ENCODE measurements at places on chromosomes 1 and 21.

DNA sequence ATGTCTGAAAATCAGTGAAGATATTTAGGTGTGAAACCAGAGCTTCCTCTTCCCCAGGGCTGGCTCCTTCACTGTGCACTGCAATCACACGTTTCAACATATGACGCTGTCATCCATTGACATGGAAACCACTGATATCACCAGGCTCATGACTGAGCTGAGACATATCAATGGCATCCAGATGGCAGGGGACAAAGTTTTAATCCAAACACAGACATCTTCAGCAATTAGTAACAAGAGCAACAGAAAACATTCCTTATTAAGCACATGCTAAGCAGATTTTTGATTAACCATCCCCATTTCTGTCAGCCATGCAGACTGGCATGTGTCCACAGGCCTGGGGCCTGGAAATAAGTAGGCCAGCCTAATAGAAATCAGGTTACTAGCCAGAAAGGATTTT is 108.0 kb upstream of the ADAR start:
- no peak overlapping the region for H3K4me3 ChIP-seq
- H3K27me3 ChIP-seq: no peaks in the 10 kb centered on the region
- no peaks in the 10 kb centered on the region for H3K4me1 ChIP-seq
- no peak overlapping the region for H3K27ac ChIP-seq

DNA sequence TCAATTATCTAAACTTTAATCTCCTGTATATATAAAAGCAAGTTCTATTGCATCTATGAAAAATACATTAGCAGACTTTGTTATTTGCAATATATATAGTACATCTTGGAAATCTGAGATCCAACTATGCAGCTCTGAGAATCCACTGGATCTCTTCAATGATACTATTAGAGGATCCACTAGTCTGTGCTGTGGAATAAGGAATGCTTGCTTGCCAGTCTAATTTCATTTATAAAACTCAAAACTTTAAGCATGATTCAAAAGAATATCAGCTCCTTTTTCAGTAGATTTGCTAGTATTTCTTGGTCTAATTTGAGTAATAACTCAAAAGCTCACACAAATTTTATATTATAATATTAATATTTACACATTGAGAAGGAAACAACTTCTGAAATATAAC is 115.1 kb downstream of the SPATA6 start:
- DNase-seq: no peak
- no peaks in the 10 kb centered on the region for H3K4me1 ChIP-seq
- no peaks in the 10 kb centered on the region for H3K27me3 ChIP-seq
- no peak overlapping the region for H3K4me3 ChIP-seq
- H3K27ac ChIP-seq: no peak overlapping the region

DNA sequence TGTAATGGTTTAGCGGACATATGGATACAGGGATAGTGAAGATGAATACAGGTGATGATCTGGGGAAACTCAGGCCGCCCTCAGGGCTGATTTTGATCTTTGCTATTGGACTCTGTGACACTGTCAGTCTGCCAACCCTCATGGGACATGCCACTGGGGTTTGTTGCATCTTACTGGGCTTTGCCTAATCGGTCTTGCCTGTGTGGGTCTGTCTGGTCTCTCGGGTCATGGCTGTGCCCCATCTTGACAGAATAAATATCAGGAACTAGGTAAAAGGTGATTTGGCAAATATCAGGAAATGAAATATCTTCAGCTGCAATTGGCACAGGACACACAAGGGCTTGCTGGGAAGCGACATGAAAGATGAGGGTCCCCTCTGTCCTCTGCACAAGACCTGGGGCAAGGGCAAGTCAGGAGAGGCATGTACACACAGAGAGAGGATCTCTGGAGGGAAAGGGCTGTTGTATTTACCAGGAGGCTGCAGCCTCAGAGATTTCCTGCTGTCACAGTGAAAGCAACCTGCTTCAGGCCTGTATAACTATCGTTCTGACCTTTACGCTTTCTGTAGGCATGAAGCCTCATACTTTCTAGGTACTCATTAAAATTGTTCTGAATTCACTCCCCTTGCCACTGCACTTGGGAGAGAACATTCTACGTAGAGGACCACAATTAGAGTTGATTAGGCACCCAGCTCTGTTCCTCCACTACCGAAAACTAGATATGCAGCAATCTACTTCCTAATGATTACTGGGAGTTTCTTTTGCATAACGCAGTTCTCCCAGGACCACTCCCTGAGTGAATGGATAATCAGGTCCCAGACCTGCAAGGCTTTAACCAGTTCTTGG is 52.0 kb upstream of the GADD45A start:
- H3K4me3 ChIP-seq: no peak overlapping the region
- no peak for DNase-seq
- H3K36me3 ChIP-seq: no peaks in the 10 kb centered on the region
- no peaks in the 10 kb centered on the region for H3K4me1 ChIP-seq

DNA sequence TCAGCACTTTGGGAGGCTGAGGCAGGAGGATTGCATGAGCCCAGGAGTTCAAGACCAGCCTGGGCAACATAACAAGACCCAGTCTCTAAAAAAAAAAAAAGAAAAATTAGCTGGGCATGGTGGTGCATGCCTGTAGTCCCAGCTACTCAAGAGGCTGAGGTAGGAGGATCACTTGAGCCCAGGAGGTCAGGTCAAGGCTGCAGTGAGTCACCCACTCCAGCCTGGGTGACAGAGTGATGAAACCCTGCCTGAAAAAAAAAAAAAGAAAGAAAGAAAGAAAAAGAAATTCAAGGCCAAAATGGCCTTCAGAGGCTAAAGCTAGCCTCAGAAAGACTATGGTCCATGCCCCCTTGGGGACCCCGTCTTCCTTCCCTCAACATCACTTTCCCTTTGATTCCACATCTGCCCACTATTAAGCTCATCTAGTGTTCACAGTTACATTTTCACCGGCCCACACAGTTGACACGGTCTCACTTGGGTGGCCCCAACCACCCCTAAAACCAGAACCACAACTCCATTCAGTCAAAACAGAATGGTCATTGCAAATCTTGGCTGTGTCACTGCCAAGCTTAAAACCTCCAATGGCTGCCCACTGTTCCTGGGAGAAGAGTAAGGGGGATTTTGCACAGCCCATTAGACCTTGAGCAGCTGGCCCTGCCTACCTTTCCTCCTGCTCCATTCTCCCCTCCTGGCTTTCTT is 2.1 kb upstream of the CAPN8 start:
- no peaks in the 10 kb centered on the region for H3K36me3 ChIP-seq
- no peak overlapping the region for H3K27ac ChIP-seq
- peaks cover 12% of the 10 kb centered on the region for H3K4me1 ChIP-seq
- H3K4me3 ChIP-seq: no peak overlapping the region
- H3K27me3 ChIP-seq: no peaks in the 10 kb centered on the region

- no peak overlapping the region for H3K27ac ChIP-seq
- H3K4me1 ChIP-seq: peaks cover 12% of the 10 kb centered on the region
- H3K4me3 ChIP-seq: no peak overlapping the region
- no peak for DNase-seq
- H3K36me3 ChIP-seq: no peaks in the 10 kb centered on the region
Observed at GRCh38 chr1:196405839-196406238, 202.4 kb downstream of the KCNT2 start.

GRCh38 chr1:156140879-156141707 is 12.3 kb upstream of the SEMA4A start:
- H3K27me3 ChIP-seq: no peaks in the 10 kb centered on the region
- H3K36me3 ChIP-seq: peaks cover 42% of the 10 kb centered on the region
- DNase-seq: no peak
- H3K4me1 ChIP-seq: peaks cover 6% of the 10 kb centered on the region
- no peak overlapping the region for H3K27ac ChIP-seq

DNA sequence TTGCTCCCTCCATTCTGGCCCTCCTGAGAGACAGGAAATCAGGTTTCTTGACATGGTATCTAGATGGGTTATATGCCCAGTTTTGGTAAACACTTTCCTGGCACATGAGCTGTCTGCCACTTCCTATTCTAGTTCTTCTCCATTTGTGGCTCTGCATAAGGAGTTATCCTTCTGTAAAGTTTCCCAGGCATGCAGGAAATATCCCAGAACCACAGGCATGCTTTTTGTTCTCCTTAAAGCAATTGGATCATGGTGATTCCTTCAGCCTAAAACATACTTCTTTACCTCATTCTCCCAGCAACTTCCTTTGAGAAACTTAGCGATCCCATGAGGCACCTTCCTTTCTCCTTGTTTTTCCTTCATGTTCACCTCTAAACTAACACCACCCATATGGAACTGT is 199.8 kb downstream of the CRB1 start:
- no peak overlapping the region for H3K27ac ChIP-seq
- H3K27me3 ChIP-seq: no peaks in the 10 kb centered on the region
- H3K4me3 ChIP-seq: no peak overlapping the region
- H3K36me3 ChIP-seq: no peaks in the 10 kb centered on the region
- no peaks in the 10 kb centered on the region for H3K4me1 ChIP-seq

DNA sequence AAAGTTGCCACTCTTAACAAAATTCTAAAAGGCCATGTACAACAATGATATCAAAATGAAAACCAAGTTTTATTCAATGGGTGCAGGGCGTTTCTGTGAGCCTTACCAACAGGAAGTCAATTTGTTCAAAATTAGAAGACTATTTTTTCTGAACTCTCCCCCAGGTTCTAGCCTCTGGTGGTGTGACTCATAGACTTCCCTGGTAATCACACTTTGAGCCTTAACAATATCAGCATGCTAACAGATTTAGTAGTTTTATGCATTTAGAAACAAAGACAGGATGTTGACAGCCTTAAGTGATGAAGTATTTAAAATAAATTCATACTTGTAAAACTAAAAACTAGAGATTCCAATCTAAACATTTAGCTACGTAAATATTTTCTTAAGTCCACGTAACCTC is 88.4 kb downstream of the LRRC8C start:
- no peaks in the 10 kb centered on the region for H3K27me3 ChIP-seq
- DNase-seq: no peak
- no peaks in the 10 kb centered on the region for H3K36me3 ChIP-seq
- no peak overlapping the region for H3K4me3 ChIP-seq
- peaks cover 47% of the 10 kb centered on the region for H3K4me1 ChIP-seq

DNA sequence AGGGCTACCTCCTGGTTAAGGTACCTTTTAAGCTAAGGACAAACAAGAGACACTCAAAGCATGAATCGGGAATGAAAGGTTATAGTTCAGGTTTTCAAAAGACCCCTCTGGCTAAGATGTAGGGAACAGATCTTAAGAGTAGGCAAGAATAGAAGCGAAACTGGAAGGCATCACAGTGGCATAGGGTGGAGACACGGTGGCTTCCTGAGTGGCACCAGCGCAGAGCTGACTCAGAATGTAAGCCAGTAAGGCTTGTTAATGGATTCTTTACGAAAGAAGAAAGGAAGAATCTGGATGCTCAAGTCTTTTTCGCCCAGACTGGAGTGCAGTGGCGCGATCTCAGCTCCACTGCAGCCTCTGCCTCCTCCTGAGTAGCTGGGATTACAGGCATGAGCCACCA is 21.2 kb downstream of the PADI6 start:
- H3K4me3 ChIP-seq: no peak overlapping the region
- no peak for DNase-seq

GRCh38 chr1:246157516-246157915 is 349.6 kb downstream of the SMYD3 start:
- H3K4me1 ChIP-seq: peaks cover under 1% of the 10 kb centered on the region
- no peaks in the 10 kb centered on the region for H3K36me3 ChIP-seq
- H3K27me3 ChIP-seq: no peaks in the 10 kb centered on the region
- no peak overlapping the region for H3K4me3 ChIP-seq

- no peaks in the 10 kb centered on the region for H3K27me3 ChIP-seq
- H3K4me1 ChIP-seq: no peaks in the 10 kb centered on the region
- H3K4me3 ChIP-seq: no peak overlapping the region
- DNase-seq: no peak
Observed at GRCh38 chr1:81157686-81158085, 643.0 kb upstream of the ADGRL2 start.

DNA sequence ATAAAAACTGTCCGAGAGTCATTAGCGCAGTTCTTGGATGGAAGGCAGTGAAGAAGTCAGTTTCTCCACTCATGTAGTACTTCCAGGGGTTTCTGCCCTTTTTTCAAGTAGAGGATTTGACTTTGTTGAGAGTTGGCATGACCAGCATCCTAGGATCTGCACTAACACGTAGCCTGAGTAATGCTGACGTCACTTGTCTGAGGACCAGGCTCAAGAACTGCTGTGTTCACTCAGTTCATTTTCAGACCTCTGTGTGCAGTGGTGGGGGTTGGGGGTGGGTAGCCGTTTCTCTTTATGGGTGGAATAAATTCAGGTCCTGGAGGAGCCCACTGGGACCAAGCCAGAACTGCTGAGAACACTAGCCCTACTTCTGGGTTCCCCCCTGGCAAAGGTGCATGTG is 53.3 kb downstream of the MRPS6 start:
- H3K27me3 ChIP-seq: no peaks in the 10 kb centered on the region
- H3K27ac ChIP-seq: no peak overlapping the region
- peaks cover 4% of the 10 kb centered on the region for H3K36me3 ChIP-seq
- H3K4me1 ChIP-seq: peaks cover 15% of the 10 kb centered on the region
- no peak overlapping the region for H3K4me3 ChIP-seq
- DNase-seq: no peak

DNA sequence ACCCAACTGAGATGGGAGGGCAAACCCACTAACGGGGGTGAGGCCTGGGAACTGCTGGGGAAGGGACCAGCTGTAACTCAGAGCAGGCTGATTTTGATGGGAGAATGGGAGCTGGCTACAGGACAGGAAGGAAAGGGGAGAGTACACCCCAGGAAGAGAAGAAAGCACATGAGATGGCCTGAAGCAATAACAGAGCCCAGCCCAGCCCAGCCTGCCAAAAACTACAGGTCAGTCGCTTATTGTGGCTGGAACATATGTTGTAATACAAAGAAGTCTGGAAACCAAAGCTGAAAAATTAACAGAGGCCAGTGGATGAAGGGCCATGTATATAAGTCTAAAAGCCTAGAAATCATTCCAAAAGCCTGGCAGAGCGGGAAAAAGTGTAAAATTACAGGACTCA is 1.6 kb downstream of the ITLN2 start:
- no peaks in the 10 kb centered on the region for H3K36me3 ChIP-seq
- H3K4me3 ChIP-seq: no peak overlapping the region
- H3K27me3 ChIP-seq: no peaks in the 10 kb centered on the region
- no peaks in the 10 kb centered on the region for H3K4me1 ChIP-seq
- no peak for DNase-seq

GRCh38 chr21:17082843-17083483 is 429.9 kb upstream of the CXADR start:
- no peak overlapping the region for H3K4me3 ChIP-seq
- H3K36me3 ChIP-seq: no peaks in the 10 kb centered on the region
- no peak for DNase-seq
- no peaks in the 10 kb centered on the region for H3K27me3 ChIP-seq
- no peak overlapping the region for H3K27ac ChIP-seq

- no peak overlapping the region for H3K4me3 ChIP-seq
- H3K27me3 ChIP-seq: no peaks in the 10 kb centered on the region
- H3K27ac ChIP-seq: no peak overlapping the region
Observed at GRCh38 chr1:110637475-110637874, 31.3 kb upstream of the KCNA2 start.

GRCh38 chr21:41397471-41397891 is 28.6 kb upstream of the MX1 start:
- no peak overlapping the region for H3K27ac ChIP-seq
- H3K4me3 ChIP-seq: no peak overlapping the region
- DNase-seq: no peak
- H3K27me3 ChIP-seq: no peaks in the 10 kb centered on the region
- peaks cover 4% of the 10 kb centered on the region for H3K4me1 ChIP-seq

- H3K27ac ChIP-seq: no peak overlapping the region
- H3K4me1 ChIP-seq: no peaks in the 10 kb centered on the region
- no peak overlapping the region for H3K4me3 ChIP-seq
- H3K36me3 ChIP-seq: no peaks in the 10 kb centered on the region
Observed at GRCh38 chr1:202172015-202172355, 11.6 kb upstream of the PTPN7 start.

Measured in upper lobe of left lung (tissue), 6 donors.